CD4-positive, alpha-beta T cell treated with Interleukin-6 for 4 hours (primary cell): ENCODE measurements at places on chromosomes 2 and 18.
A peak's percentile ranks its signal among the peaks of the same experiment; 100 is the strongest.

DNA sequence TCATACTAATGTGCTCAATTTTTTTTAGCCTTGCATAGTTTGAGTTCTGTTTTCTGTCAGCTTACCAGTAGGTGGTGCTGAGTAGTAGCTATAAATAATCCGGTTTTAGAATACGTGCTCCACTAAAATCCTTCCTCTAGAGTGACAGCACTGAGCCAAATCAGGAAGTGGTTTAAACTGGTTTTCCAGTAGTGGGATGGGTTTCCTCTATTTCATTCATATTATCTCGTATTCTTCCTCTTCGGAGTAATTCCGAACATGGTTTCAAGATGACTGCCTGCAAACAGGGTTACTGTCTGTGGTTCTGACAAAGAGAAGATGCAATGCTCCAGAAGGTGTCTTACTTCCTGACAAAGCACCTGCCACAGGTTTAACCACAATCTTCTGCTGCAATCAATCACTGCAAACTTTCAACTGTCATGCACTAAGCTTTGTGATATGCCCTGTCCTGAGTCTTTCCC is 496.9 kb upstream of the VRK2 start:
- no peak for DNase-seq

GRCh38 chr2:190968522-190968921 is 45.4 kb downstream of the STAT1 start:
- DNase-seq, result no peak

GRCh38 chr18:63311118-63312018 is 8.2 kb downstream of the BCL2 start:
- DNase-seq, result no peak

- no peak for DNase-seq
Observed at GRCh38 chr18:64872710-64873458, 724.0 kb upstream of the LINC00305 start.

DNA sequence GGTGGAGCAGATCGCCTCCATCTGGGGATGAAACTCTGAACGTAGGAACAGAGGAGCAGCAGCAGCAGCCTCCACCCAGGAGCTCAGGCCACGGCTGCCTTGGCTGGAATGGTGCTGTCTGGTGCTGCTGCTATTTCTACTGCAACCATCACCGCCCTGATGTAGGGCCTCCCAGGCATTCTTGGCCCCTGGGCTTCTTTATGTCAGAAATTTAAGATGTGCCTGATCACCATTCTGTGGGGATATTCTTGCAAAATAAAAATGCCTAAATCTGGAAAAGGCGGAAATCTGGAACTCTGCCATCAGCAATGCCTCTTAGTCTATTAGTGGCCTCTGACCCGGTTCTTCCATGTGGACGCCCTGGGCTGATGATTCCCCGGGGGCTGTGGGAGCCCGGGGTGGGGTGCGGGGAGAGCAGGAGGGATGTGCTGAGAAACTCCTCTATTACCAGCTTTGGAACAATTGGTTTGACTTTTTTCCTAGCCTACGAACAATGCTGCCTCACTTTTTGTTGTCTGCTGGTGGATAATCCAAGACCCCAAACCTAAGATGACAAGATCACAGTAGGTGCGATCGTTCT is 47.2 kb downstream of the FAM124B start:
- no peak for DNase-seq

- DNase-seq, result no peak
Observed at GRCh38 chr18:48962994-48963561, 12.3 kb upstream of the SMAD7 start.

DNA sequence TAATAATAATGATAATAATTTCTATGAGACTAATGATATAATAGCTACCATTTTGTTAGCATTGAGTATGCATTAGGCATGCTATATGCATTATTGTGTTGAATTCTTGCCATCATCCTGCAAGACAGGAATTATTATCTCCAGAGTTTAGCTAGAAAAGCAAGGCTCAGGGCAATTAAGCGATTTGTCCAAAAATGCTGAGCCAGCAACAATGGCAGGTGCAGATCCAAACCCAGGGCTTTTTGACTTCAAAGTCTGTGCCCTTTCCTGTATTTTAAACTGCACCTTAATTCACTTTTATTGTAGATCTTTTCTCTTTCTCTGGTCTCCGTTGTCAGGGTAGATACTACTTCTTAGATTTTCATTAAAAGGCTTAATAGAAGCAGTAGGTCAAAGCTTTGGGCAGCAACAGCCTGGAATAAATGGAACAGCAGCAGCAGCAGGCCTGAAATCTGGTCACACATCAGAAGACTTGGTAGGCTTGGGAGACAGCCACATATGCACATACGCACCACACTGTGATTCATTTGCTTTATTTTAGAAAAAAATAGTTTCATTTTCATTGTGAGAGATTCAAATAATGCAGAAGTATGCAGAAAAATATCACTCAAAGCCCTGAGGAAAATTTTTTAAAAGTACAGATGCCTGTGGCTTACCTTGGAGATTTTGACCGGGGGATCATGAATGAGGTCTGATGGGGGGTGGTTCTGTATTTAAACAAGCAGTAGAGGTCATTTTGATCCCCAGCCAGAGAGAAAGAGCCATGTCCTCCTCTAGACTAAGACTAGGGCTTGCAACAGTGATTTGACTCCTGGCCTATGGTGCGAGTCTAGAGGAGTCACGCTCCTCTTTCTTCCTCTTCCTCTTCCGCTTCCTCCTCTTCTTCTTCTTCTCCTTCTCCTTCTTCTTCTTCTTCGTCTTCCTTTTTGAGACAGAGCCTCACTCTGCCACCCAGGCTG is 455.7 kb downstream of the TSN start:
- no peak for DNase-seq

DNA sequence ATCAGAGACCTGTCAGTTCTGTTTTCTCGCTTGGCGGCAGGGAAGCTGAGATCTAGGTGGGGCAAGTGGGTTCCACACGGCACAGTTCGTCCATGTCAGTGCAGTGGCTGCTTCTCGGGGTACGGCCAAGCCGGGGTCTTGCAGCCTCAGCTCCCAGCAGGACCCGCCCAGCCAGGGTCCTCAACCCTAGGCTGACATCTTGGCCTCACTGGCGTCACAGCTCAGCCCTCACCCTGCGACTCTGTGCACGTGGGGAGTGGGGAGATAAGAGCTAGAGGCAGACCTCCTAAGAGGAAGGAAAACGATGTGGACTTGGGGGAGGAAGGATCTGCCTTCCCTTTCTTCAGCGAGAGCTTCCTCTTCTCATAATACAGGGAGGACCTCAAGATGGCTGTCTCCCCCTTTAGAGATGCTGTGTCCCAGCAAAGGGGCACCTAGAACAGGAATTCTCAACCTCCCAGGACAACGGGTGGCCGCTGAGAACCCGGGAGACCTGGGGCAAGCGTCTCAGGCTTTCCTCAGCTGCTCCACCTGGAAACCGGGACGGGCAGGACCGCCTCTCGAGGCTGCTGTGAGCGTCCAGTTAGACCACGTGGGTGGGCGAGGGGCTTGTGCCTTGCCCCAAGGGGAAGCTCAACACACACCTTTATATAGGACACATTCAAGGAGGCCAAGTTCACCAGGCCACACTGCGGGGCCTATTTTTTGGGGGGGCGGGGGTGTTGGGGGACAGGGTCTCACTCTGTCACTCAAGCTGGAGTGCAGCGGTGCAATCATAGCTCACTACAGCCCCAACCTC is 23.5 kb upstream of the KLF11 start:
- no peak for DNase-seq

DNA sequence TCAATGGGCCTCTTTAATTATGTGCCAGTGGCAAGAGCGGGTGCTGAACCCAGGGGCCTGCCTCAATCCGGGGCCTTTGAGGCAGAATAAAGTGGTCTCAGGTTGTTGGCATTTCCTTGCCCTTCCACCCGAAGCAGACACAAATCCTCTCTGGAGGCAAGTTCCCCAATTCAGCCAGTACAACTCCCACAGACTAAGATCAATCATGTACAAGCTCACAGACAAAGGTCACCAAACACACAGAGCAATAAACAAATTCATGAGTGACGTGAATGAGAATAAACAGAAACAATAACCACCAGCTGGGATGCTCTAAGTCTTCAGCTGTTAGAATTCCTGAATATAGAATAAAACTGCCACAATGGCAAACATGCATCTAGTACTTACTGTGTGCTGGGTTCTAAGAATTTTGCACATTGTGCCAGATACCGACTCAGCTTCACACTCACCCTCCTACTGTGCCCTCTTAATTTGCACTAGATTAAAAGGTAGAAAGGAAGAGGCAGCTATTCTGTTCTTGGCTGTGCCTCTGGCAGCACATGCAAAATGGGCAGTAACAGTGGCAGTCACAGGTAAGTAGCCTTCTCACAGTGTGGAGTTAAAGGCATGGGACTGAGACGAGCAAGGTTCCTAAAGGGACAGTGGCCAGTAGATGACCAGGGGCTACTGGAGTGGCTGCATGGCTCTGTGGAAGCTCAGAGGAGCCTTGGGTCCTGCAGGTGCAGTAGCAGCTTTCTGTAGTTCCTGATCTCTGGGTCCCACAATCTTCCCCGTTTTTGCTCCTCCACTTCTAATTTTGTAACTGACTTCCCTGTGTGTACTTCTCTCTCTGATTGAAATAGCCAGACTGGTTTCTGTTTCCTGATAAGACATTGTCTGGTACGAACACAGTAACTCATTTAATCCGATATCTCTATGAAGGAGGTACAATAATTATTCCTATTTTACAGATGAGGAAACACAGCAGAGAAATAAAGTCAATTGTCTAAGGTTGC is 34.6 kb upstream of the IL1B start:
- DNase-seq, result no peak

DNA sequence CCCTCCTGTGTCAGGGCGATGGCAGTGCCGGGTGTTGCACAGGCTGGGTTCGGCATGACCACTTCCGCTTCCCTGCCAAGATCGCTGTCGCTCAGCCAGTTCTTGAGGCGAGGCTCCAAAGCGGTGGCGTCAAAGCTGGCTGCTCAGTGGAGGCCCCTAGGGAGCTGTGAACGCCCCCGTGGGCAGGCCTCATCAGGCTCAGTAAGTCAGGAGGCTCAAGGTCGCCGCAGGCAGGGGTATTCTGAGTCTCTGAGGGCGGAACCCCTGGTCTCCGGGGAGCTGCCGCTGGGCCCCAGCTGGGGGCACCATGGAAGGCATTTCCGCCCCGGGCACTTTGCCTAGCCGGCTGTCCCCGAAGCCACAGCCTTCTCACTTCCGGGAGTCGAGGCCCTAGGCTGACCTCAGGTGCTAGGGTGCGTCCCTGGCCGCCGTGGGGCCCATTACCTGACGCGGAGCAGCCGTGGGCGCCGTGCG is 210.4 kb downstream of the SOCS6 start:
- peak; percentile 3 for DNase-seq

- DNase-seq, result no peak
Observed at GRCh38 chr2:52395912-52396311, 1364.0 kb upstream of the NRXN1 start.

DNA sequence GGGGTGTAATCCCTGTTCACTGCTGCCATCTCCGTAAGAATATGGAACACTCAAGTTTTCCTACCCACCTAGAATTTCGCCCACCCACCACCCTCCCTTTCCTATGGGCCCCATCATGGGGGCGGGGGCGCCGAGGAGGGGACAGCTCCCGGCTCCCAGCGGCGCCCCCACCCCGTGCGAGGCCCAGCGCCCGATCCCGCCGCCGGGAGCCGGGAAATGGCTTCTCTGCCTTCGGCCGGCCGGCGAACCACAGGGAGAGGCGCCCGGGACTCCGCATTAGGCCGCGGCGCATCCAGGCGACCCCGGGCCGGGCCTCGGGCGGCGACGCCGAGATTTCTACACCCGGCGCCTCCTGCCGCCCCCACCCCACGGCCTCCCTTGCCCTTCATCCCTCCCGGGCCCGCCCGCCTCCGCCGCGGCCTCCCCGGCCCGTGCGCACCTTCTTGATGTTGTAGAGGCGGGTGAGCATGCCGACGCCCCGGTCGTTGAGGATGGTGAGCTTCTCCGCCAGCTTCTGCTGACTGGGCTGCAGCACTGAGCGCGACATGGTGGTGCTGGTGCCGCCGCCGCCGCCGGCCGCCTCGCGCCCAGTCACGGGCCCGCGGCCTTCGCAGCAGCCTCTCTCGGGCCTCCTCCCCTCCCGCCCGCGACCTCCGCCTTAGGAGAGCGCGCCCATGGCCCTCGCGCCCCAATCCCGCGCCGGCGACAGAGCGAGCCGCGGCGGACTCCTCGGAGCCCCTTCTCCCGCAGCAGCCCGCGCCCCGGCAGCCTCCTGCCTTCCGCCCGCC is 510 bp downstream of the NCKAP1 start:
- DNase-seq, result peak; percentile 54

GRCh38 chr18:70684821-70685220 is 396.0 kb downstream of the SOCS6 start:
- DNase-seq, result no peak

DNA sequence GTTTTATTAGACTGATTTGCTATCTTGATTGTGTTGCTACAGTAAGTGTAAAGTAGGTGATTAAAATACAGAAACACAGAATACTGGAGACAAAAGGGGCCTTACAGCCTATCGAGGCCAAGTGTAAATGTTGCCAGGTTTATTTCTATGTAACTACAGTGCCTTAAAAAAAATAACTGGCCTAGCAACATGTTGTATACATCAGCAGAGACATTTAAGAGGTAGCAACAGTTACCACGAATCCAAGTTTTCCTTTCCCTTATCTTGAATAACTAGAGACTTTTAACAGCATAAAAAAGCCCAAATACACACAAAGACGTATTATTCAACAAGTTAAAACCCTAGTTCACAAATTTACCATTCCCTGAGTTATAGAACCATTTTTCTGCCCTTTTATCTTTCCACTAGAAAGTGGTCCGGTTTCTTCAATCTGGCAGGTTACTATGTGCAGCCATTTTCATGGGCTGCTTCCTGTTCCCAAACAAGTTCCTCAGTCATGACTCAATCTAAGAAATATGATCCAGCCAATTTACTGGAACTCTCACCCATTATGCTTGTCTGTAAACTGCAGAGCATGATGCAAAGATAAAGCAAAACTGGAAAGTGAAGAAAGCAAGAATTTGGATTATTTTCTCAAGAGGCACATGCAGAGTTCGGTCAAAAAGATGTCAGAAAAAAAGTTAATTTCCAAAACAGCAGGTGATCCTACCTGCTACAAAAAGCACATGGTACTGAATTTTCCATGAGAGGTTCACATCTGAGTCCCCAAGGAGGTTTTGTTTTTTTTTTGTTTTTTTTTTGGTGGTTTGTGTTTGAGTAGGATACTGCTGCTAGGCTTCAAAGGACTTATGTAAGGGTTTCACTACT is 22.2 kb downstream of the NFE2L2 start:
- DNase-seq, result no peak
